Effector memory CD4-positive, alpha-beta T cell (primary cell): ENCODE measurements at places on chromosomes 12 and 14.

GRCh38 chr14:102980409-102980810, 57.9 kb downstream of the AMN start:
- no peak for DNase-seq

DNA sequence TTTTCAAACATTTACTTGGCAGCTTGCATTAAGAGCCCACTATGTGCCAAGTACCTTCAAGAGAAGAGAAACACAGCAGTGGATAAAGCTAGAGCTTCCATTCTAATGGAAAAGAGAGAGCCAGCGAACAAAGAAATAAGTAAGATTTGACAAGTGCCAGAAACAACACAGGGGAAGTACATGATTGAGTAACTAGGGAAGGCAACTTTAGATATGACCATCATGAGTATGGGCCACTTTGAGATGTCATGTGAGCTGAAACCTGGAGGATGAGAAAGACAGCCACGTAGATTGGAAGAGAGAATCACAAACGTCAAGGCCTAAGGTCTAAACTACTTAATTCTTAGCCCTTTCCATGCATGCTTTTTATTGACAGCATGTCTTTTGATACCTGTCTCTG, 121.4 kb downstream of the ITPR2 start:
- DNase-seq, result no peak

DNA sequence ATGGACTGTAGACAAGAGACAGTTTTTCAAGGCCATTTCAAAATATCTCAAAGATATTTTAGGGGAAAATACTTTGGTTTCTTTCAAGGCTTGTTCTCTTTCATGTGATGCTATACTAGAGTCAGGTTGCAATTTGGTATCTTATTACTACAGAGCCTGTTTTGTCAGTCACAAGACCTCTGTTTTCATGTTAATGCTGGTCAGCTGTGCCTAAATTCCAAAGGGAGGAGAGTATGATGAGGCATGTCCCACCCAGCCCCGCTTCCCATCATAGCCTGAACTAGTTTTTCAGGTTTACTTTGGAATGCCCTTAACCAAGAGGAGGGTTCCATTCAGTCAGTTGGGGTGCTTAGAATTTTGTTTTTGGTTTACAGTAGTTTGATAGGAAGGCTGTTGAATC, 52.6 kb downstream of the GPHB5 start:
- DNase-seq, result no peak

DNA sequence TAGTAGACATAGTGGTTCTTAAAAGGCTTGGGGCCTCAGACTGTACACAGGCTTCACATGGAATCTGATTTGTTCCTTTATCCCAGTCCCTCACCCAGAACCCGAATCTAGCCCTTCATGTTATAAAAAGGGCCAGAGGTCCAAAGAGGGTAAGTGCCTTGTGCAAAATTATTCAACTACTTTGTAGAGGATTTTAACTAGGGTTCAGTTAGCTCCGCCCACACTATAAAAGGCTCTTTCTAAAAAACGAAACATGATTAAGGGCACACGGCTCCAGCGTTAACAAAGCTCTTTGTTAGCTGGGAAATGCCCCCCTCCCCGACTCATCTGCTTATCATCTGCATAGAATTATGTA, 3.2 kb upstream of the SOCS2 start:
- no peak for DNase-seq

- DNase-seq, result no peak
Observed at GRCh38 chr14:34610101-34610500, 19.8 kb downstream of the SNX6 start.

DNA sequence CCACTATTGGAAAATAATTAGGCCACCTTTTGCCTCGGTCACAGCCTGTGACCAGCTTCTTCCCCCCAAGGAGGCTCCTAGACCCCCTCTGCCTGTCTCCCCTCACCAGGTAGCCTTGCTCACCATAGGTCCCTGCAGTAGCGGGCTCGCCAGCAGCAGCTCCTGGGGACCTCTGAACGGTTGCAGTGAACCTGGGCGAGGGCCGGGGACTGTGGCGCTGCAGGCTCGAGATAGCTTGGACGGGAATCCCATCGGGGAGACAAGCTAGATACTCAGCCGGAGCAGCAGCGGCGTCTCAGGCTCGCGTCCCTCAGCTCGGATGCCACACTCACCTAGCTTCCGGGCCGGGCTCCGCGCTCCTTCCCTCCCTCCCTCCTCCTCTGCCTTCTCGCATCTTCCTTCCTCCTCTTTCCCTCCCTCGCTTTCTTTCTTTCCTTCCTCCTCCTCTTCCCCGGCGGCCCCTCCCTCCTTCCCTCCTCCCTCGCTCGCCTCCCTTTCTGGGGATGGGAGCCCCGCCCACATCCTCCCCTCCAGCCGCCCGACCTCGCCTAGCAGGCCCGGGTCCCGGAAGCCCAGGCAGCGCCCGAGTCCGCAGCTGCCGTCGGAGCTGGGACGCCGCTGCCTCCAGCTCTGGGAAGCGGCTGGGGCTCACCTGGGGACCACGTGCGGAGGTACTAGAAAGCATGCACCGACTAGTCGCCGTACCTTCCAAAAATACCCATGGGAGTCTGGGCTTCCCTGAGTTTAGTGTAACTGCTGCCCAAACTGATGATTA, at the start of gene BMP4:
BMP4 (minus strand) TSS at position 399 of the 775 bp plus-strand sequence. CDS start 4,603 bp downstream, outside the sequence.
- no peak for DNase-seq

DNA sequence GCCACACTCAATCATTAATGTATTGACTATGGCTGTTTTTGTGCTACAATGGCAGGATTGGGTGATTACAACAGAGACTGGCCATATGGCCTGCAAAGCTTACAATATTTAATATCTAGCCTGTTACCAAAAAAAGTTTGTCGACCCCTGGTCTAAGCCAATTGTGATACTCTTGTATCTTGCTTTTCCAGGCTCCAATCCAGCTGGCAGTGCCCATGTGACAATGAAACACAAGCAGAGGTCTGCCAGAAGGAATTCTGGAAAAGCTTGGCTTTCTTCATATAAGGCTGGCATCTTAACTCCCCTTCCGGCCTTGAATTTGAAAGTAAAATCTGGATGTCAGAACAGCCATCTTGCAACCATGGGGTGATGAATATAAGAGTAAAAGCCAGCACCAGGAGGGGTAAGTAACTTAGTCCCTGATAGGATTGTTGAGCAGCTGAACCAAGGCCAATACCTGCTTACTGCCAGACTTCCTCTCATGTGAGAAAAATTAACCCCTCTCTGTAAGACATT, 458.7 kb downstream of the TMTC2 start:
- DNase-seq, result no peak

- no peak for DNase-seq
Observed at GRCh38 chr14:37142835-37143401, 29.5 kb downstream of the SLC25A21 start.

DNA sequence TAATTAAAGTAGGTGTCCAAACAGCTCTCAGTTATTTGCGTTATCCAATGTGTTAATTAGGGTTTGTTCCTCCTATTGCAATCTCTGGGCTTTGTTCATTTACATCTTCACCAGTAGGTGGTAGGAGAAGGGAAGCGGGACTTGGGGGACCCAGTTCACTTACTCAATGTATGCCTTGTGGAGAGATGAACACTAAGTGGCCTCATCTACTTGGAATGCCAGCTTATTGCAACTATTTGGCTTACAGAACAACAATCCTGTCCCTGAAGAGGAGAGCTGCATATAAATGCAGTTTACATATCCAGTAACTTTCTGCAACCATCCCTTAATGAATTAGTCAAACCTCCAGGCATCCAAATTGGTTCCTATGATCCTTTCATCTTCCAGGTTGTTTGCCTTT, 417.1 kb upstream of the CCDC196 start:
- DNase-seq, result no peak
